Endodermal cell (in vitro differentiated cells): ENCODE measurements at places on chromosomes 7 and 10.

GRCh38 chr7:128385988-128386925, 23.5 kb downstream of the IMPDH1 start:
- DNase-seq: no peak
- no peak overlapping the region for H3K4me3 ChIP-seq
- peaks cover 23% of the 10 kb centered on the region for H3K27me3 ChIP-seq
- no peaks in the 10 kb centered on the region for H3K36me3 ChIP-seq
- H3K27ac ChIP-seq: no peak overlapping the region

- no peaks in the 10 kb centered on the region for H3K27me3 ChIP-seq
- H3K27ac ChIP-seq: no peak overlapping the region
- H3K4me1 ChIP-seq: no peaks in the 10 kb centered on the region
- H3K4me3 ChIP-seq: no peak overlapping the region
These were observed 231.0 kb downstream of the KIAA1217 start for GRCh38 chr10:24439935-24440334.

GRCh38 chr10:24259365-24260130, 50.6 kb downstream of the KIAA1217 start:
- DNase-seq: peak; percentile 10
- no peaks in the 10 kb centered on the region for H3K36me3 ChIP-seq
- H3K27ac ChIP-seq: no peak overlapping the region
- H3K4me3 ChIP-seq: no peak overlapping the region
- peaks cover 7% of the 10 kb centered on the region for H3K4me1 ChIP-seq

DNA sequence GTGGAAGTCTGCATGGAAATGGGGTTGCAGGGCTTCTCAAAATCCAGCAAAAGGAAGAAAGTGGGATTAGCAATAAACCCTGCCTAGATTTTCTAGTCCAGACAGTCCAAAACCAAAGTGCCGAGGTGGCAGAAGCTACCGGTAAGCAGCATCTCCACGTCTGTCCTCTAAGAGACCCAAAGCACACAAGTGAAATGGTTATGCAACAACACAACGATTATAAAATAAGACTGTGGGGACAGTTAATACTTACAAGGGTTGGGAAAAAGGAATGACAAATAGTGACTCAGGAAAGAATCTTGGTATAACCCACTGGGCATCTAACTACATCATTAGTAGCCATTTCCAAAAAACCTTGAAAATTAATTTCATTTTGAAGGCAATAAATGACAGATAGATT, 24.7 kb downstream of the CREB3L2 start:
- H3K27me3 ChIP-seq: no peaks in the 10 kb centered on the region
- no peak for DNase-seq
- no peak overlapping the region for H3K4me3 ChIP-seq
- H3K36me3 ChIP-seq: peaks cover 13% of the 10 kb centered on the region
- H3K4me1 ChIP-seq: no peaks in the 10 kb centered on the region
